Ammon's horn (tissue), 1 donor: ENCODE measurements at places on chromosomes 11 and 22.

- no peak for DNase-seq
These were observed 1.5 kb upstream of the SLC7A4 start for GRCh38 chr22:21033895-21034294.

DNA sequence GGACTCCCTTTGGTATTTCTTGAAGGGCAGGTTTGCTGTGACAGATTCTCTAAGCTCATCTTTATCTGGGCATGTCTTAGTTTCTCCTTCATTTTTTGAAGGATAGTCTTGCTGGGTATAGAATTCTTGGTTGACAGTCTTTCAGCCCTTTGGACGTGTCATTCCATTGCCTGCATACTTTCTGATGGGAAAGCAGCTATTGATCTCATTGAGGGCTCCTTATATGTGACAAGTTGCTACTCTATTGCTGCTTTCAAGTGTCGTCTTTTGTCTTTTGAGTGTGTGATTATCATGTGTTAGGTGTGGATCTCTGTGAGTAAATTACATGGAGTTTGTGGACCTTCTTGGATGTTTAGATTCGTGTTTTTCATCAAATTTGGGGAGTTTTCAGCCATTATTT is 21.9 kb downstream of the IGHMBP2 start:
- no peak for DNase-seq

DNA sequence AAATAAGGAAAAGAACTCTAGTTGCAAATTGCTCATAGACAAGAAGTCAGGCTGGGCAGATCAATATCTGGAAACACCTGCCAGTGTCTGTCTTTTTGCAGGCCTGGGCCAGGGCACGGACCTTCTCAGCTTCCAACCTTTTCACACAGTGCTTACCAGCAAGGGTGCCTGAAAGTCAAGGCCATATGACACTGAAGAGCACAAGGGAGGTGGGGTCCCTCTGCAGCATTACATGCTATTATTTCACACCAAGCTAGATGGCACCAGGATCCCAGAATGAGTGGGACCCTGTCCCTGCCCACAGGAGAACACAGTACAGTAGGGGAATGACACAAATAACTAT is 5.9 kb upstream of the PEX26 start:
- DNase-seq, result no peak

GRCh38 chr11:17116117-17116516 is 38.6 kb upstream of the RPS13 start:
- no peak for DNase-seq

GRCh38 chr22:37303821-37304274 is 21.5 kb downstream of the CYTH4 start:
- peak; percentile 57 for DNase-seq

GRCh38 chr11:119223856-119224255 is 17.7 kb downstream of the CBL start:
- no peak for DNase-seq

- peak; percentile 58 for DNase-seq
These were observed 15.5 kb upstream of the RAC2 start for GRCh38 chr22:37259540-37260029.

DNA sequence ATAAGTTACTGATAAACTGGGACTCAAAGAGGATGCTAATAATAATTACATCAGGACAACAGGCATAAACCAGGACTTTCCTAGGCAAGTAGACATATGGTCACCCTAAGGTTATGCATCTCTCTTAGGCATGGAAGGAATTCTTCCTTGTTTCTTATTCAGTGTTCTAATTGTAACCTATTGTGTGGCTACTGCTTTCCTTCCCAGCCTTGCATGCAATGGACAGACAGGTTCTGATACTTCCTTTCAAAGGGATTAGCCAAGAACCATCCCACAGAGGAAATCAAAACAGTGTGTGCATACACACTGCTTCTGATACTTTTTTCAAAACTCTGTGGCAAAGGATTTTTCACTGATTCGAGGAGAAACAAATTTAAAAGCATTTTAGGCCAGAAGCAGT is 48.3 kb downstream of the RRAS2 start:
- no peak for DNase-seq
